GM23338 (cell line): ENCODE measurements at places on chromosomes 12 and 14.

- DNase-seq: no peak
These were observed 85.5 kb upstream of the PTHLH start for GRCh38 chr12:28057856-28058615.

DNA sequence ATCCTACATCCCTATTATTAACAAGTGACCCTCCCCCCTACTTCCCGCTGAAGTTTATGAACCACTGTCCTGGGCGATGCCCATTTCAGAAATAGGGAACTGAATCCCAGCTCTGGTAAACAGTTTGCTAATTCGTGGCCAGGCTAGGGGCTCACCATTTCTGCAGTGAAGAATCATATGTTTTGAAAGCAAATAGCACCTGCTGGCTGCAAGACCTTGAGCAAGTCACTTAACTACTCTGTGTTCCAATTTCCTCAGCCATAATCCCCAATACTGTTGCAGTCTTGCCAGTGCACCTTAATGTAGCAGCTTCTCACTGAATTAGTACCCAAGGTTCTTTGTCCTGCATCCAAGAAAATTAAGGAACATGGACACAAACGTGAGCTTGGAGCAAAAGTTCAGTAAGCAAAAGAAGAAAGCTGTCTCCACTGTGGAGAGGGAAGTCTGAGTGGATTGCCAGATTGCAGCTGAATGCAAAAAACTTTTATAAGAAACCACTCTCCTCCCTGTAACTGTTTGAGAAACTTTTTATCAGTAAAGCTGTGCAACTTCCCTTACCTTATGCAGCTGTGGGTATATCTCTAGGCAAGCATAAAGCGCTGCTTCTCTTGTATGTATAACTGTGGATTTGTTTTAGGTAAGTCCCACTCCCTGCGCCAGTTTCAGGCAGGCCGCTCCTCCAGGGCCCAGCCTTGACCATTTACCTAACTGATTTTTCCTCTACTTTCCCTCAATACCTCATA, 824 bp downstream of the OAS1 start:
- DNase-seq: no peak

GRCh38 chr12:13980538-13981295, 685 bp downstream of the GRIN2B start:
- peak; percentile 60 for DNase-seq

- peak; percentile 91 for DNase-seq
These were observed 44.5 kb downstream of the KDM2B start for GRCh38 chr12:121536054-121536898.

DNA sequence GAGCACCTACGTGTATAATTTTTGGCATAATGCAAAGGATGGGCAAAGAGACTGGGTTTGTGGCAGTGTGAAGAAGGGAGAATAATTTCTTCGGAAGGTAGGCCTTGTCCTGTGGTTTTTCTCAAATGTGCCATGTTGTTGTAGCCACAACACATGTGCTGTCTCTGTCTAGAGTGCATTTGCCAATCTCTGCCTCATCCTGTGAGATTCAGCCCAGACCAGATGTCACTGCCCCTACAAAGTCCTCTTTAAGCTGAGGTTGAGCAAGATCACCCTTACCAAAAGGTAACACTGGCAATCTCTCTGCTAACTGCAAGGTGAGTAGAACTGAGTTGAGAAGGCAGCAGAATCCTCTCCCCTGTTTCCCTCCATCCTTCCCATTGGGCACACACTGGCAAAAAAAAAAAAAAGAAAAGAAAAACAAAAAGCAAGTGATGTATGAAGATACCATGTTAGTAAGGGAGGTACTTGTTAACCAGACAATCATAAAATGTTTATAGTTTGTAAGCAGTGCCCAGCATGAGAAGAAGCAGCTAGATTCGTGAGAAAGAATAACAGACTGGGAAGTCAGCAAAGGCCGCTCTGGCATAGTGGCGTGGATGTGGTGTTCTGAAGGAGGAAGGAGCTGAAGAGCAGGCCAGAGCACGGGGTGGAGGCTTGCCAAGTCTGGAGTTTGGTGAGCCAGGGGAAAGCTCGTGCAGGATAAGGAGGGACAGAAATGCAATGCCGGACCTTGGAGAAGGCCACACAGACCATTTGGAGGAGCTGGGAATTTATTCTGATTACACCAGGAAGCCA, 18.9 kb downstream of the DYRK2 start:
- DNase-seq: no peak

DNA sequence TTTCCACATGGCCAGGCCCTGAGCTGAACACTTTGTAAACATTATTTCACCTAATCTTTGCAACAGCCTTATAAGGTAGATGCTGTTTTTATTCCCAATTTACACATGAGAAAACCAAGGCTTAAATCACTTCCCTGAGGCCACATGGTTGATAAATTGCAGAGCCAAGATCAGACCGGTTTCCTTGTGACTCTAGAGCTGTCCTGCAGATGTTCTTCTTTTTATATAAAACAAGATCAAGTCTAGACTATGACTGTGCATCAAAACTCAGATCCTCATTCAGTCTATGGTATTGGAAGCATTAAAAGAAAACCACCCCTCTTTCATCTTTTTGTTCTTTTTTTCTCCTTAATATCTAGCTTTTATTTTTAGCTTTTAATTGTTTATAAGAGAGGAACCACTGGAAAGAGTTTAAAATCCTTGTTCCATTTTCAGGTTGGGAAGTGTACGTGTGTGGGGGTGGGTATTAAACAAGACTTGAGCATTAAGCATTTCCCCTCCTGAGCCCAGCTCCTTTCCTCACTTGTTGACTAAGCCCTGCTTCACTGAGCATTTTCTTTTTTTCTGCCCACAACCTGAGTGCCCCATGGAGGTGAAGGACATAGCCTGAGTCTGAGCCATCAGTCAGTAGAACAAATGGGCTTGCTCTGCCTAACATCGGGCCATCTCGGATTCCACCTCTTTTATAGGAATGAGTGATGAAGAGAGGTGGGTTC, 45.4 kb downstream of the GPATCH2L start:
- DNase-seq: no peak
